ENCODE measurements at places on chromosomes 3 and 15. TPM values are rescaled to one million over a fixed set of nuclear protein-coding genes. Genes with fewer than 3 reads are reported as not detected.

GRCh38 chr3:127699416-127700300, 26.9 kb downstream of the ABTB1 start:
- H3K4me1 ChIP-seq: peaks cover 30% of the 10 kb centered on the region
- peak; percentile 39 for DNase-seq
- H3K27me3 ChIP-seq: no peaks in the 10 kb centered on the region

The LSAMP gene
- total RNA-seq: 16.0 TPM

- DNase-seq: peak; percentile 63
- H3K27ac ChIP-seq: no peak overlapping the region
- H3K4me3 ChIP-seq: no peak overlapping the region
These were observed 762.7 kb upstream of the CFAP20DC start for GRCh38 chr3:59812237-59813147.

GRCh38 chr15:73626072-73626471, 7.1 kb downstream of the NPTN start:
- H3K27me3 ChIP-seq: no peaks in the 10 kb centered on the region
- H3K27ac ChIP-seq: no peak overlapping the region
- peaks cover 16% of the 10 kb centered on the region for H3K4me1 ChIP-seq
- H3K36me3 ChIP-seq: no peaks in the 10 kb centered on the region

- no peak overlapping the region for H3K27ac ChIP-seq
- no peaks in the 10 kb centered on the region for H3K36me3 ChIP-seq
- no peak for DNase-seq
- H3K4me3 ChIP-seq: no peak overlapping the region
These were observed 207.7 kb upstream of the TRIM42 start for GRCh38 chr3:140470211-140470610.

DNA sequence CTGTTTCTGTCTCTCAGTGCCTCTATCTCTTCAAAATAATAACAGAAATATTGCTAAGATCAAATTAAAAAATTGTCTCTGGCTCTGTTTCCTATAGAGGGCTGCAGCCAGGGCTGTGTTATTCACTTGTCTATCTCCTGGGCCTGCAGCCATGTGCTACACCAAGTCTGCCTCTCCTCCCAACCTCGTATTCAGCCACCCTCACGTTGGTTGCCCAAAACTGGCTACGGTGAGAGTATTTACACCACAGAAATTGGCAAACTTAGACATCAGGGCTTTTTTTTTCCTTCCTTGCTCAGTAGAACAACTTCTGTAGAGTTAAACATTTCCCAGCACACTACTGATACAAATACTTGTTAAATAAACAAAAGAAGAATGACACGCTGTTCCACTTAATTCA, 320.9 kb upstream of the ICE2 start:
- no peak overlapping the region for H3K27ac ChIP-seq
- H3K36me3 ChIP-seq: no peaks in the 10 kb centered on the region
- H3K4me3 ChIP-seq: no peak overlapping the region
- DNase-seq: no peak

The SERINC4 gene
- total RNA-seq: not detected

GRCh38 chr3:57787867-57788623, 31.9 kb downstream of the SLMAP start:
- no peaks in the 10 kb centered on the region for H3K36me3 ChIP-seq
- no peak overlapping the region for H3K27ac ChIP-seq
- no peaks in the 10 kb centered on the region for H3K27me3 ChIP-seq
- DNase-seq: peak; percentile 45
- H3K4me1 ChIP-seq: no peaks in the 10 kb centered on the region

The SCAANT1 gene
- total RNA-seq: not detected

DNA sequence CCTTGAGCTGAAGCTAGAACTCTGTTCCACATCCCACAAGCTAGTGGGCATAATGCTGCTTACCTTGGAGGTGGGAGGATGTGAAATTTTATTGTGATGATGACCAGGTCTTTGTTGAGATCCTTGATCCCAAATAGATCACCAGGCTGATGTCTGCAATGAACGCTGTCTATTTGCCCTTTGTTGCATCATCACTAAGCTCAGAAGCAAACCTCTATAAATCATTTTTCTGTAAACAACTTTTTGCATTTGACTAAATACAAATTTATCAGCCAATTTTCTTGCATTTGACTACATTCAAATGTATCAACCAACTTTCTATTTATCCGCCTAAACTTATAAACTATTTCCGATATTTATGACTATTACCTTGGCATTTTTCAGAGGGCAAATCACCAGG, 9.7 kb downstream of the CCDC80 start:
- DNase-seq: no peak
- H3K27ac ChIP-seq: no peak overlapping the region
- no peaks in the 10 kb centered on the region for H3K27me3 ChIP-seq
- peaks cover 12% of the 10 kb centered on the region for H3K36me3 ChIP-seq

- H3K27ac ChIP-seq: no peak overlapping the region
- no peaks in the 10 kb centered on the region for H3K27me3 ChIP-seq
- H3K4me3 ChIP-seq: no peak overlapping the region
- H3K4me1 ChIP-seq: no peaks in the 10 kb centered on the region
- DNase-seq: no peak
These were observed 71.2 kb upstream of the STAC start for GRCh38 chr3:36309092-36309491.

- H3K27me3 ChIP-seq: no peaks in the 10 kb centered on the region
- H3K36me3 ChIP-seq: no peaks in the 10 kb centered on the region
- H3K4me3 ChIP-seq: no peak overlapping the region
- no peak for DNase-seq
- H3K27ac ChIP-seq: no peak overlapping the region
- H3K4me1 ChIP-seq: no peaks in the 10 kb centered on the region
These were observed 57.5 kb downstream of the ZPLD1 start for GRCh38 chr3:102492300-102492699.

- no peak overlapping the region for H3K27ac ChIP-seq
- H3K4me3 ChIP-seq: no peak overlapping the region
- peaks cover 5% of the 10 kb centered on the region for H3K4me1 ChIP-seq
- DNase-seq: peak; percentile 18
- no peaks in the 10 kb centered on the region for H3K27me3 ChIP-seq
- no peaks in the 10 kb centered on the region for H3K36me3 ChIP-seq
These were observed 20.5 kb downstream of the IFT80 start for GRCh38 chr3:160378331-160379109.

DNA sequence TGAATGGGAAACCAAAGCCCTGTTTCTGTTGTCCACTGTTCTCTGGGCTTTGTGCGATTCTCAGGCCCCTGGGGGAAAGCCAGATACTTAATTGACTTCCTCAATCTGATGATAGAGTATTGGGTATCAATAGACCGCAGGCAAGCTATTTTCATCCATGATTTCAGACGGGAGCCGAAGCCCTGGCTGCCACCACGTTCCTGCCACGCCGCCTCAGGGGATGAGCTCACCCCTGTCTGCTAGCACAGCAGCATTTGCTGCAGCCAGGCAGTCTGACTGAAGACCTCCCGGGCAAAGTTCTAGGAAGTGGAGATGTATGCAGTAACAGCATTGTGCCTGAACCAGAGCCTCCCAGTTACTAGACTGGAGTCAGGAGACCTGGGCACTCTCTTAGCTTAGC, 69.8 kb downstream of the ISG20 start:
- DNase-seq: no peak
- peaks cover 19% of the 10 kb centered on the region for H3K4me1 ChIP-seq
- peak overlapping the region; percentile 25 for H3K27ac ChIP-seq
- peaks cover 28% of the 10 kb centered on the region for H3K27me3 ChIP-seq

DNA sequence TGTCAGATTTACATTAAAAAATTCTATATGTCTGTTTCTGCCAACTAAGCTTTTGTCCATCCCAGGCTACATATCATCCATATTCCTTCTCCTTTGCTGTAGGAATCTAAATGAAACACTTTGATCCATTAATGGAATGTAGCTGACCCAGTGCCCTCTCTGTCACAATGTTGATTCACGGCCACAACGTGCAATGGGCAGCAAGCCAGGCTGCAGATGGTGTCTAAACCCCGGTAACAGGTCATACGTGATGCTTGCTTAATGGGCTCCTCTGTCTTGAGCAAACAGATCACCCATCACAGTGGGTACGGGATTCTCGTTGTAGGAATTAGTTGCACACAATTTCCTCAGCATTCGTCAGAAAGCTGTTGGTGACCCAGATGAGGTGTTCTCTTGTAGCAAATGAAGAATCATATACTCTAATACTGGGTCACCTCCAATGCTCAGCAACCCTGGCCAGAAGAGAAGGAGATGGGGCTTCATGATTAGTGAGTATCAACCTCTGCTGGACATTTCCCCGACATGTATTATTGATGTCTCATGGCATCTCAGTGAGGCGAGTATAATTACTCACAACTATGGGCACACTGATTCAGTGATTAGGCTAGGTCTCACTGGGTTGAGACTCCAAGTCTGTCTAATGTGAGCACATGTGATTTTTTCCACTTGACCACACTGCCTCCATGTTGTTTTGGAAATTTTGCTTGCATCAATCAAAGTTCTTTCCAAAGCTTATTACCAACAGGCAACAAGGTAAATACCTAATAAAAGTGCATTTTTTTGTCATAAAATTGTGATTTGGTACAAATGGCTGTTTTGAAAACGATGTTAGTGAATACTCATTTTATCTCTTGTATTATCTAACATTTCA, 12.9 kb upstream of the DCBLD2 start:
- no peak overlapping the region for H3K27ac ChIP-seq
- DNase-seq: no peak
- no peak overlapping the region for H3K4me3 ChIP-seq
- H3K4me1 ChIP-seq: peaks cover 18% of the 10 kb centered on the region
- no peaks in the 10 kb centered on the region for H3K36me3 ChIP-seq

GRCh38 chr15:52778457-52778856, 11.7 kb downstream of the ONECUT1 start:
- no peak overlapping the region for H3K27ac ChIP-seq
- no peak for DNase-seq
- no peaks in the 10 kb centered on the region for H3K4me1 ChIP-seq
- H3K4me3 ChIP-seq: no peak overlapping the region
- no peaks in the 10 kb centered on the region for H3K36me3 ChIP-seq

The ATP8B4 gene
- total RNA-seq: 0.23 TPM

The MRPS22 gene
- total RNA-seq: 43.1 TPM

The IL17RB gene
- total RNA-seq: 0.16 TPM

GRCh38 chr15:92153620-92154019, 240.1 kb upstream of the ST8SIA2 start:
- no peaks in the 10 kb centered on the region for H3K36me3 ChIP-seq
- no peak for DNase-seq
- H3K27me3 ChIP-seq: no peaks in the 10 kb centered on the region
- no peak overlapping the region for H3K27ac ChIP-seq
- H3K4me3 ChIP-seq: no peak overlapping the region

DNA sequence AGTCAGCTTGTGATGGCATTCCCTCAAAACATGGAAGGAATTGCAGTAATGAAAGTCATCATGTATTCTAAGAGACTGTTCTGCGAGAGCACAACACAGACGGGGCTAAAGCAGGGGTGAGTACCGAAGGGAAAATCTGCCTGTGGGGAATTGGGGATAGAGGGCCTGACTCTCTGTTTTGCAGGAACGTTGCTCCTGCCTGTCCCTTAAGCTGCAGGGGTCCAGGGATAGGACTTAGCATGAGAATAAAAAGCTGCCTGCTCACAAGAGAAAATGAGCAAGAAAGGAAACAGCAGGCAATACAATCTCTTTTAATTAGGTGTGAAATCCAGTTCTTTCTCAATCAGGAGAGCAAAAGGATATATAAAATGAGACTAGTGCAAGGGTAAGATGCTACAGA, 62.2 kb downstream of the TIGIT start:
- no peaks in the 10 kb centered on the region for H3K27me3 ChIP-seq
- H3K36me3 ChIP-seq: no peaks in the 10 kb centered on the region
- DNase-seq: no peak
- no peaks in the 10 kb centered on the region for H3K4me1 ChIP-seq

Data from astrocyte (in vitro differentiated cells and primary cell).